Coronary artery (tissue), 2 donors: ENCODE measurements at places on chromosomes 1 and 21.

GRCh38 chr21:26743524-26743923 is 101.7 kb downstream of the ADAMTS1 start:
- DNase-seq = no peak

GRCh38 chr1:17755120-17755519 is at the start of gene ACTL8:
TSS of gene ACTL8 (plus strand) at chr1:17755333. CDS start at chr1:17823009, 67,676 bp downstream.
- DNase-seq = no peak

- no peak for DNase-seq
These were observed 2.8 kb upstream of the HAPLN2 start for GRCh38 chr1:156616463-156616862.

- no peak for DNase-seq
These were observed 59.3 kb downstream of the RNF220 start for GRCh38 chr1:44464361-44464760.

DNA sequence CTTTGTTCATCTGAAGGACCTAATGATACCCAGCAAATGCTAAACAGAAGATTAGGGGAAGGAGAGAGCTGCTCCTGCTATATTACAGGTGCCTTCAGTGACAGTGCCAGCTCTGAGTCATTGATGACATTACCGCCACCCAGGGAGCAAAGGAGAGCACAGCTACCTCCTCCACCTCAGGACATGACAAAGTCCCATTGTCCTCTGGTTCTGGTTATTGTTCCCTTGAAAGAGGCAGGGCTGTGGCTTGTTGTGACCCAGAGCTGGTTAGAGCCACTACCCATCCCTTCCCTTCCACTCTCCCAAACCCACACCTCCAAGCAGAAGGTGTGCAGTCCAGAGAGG is 363.5 kb upstream of the DUSP10 start:
- no peak for DNase-seq

- no peak for DNase-seq
These were observed 42.8 kb upstream of the PARP1 start for GRCh38 chr1:226450688-226451087.

GRCh38 chr1:79193211-79194079 is 186.9 kb upstream of the ADGRL4 start:
- DNase-seq = no peak

- DNase-seq = no peak
These were observed 71.5 kb upstream of the CXADR start for GRCh38 chr21:17441370-17441769.

GRCh38 chr1:65514041-65514440 is 93.6 kb downstream of the LEPR start:
- DNase-seq = no peak

GRCh38 chr1:106952776-106953175 is 103.7 kb upstream of the PRMT6 start:
- no peak for DNase-seq

DNA sequence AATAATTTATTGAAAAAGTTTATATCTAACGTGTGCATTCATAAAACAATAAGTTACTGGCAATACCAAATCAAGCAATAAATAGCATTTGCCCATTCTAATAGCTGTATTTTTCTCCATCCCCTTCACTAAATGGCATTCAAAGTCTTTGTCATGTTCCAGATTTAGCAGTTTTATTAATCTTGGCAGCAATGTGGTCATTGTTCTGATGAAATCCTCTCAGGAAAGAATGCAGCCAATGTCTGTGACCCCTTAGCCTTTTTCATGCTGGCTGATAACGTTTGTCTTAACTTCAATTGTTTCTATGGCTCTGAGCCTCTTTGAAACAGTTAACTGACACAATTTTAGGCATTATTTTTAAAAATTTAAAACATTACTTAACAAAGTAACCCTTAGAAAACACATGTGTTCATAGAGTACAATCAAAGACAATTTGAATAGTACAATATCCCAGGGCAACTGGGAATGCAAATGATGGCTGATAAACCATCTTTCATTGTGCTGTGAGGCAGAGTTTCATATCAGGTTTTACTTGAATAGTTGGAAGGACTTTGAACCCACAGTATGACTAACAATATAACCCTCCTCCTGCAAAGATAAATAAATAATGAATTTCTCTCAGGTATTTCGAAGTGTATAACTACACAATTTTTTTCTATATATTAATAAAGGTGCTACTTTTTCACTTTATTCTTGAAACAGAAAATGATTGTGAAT is 217.5 kb downstream of the LRRIQ3 start:
- no peak for DNase-seq

DNA sequence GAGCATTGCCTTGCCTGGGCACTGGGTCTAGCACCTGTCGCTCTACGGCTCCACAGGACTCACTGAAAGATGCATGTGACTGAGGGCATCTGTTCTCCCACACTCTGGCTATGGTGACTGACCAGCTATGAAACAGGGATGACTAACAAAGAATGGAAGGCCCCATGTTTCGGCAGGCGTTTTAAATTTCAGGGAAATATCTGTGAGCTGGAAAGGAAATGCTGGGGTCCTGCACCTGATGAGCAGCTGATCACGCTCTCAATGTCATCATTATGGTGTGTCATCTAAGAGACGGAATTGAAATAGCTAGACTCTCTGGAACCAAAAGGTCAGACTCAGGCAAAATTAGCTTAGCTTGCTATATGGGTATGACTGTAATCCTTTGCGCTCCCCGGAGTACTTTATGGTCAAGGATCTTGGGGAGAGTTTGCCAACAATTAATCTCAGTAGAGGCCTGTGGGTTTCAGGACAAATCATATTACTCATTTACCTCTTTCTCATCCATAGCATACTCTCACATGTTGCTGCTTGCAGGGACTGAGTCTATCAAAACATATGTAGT is 24.5 kb upstream of the PALMD start:
- no peak for DNase-seq

- no peak for DNase-seq
These were observed 93.5 kb upstream of the ACTL8 start for GRCh38 chr1:17661546-17662157.

- peak; percentile 84 for DNase-seq
These were observed at the start of gene TLCD4 for GRCh38 chr1:95117207-95118066. TSS of gene TLCD4 (plus strand) at chr1:95117355. CDS start at chr1:95143902, 26,547 bp downstream.

- no peak for DNase-seq
These were observed 76.1 kb upstream of the GADD45A start for GRCh38 chr1:67608661-67609576.

DNA sequence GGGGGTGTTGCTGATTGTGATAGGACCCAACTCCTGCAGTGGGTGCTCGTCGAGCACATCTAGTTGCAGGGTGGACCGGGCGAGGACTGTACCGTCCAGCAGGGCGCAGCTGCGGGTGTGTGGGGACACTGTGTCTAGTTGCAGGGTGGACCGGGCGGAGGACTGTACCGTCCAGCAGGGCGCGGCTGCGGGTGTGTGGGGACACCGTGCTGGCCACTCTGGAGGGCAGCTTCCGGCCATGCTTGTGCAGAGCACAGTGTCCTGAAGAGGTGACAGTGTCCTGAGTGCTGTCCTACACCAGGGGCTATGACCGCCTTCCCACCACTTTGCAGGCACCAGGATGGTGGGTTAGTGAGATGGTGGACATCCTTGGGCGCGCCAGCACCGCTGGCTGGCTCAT is 4.6 kb upstream of the TRPM2 start:
- no peak for DNase-seq

DNA sequence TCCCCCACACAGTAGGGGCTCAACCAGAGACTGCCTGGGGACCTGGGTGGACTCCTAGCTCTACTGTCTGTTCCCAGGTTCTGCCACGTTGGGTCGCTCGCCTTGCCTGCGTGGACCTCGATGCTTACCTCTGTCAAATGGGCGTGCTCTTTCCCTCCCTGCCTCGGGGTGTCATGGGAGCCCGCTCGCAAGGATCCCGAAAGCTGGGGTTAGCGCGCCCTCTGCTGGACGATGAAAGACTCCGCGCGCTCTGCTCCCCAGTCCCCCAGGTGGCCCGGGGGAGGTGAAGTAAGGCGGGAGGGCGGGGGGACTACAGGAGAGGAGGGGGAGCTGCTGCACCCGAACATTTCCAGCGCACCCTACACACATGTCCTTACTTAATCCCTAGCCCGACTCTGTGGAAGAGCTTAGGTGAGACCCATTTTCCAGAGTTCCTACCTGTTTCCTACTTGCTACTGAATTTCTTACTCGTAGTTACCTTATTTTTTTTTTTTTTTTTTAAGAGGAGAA is 2.3 kb upstream of the BSND start:
- DNase-seq = no peak

DNA sequence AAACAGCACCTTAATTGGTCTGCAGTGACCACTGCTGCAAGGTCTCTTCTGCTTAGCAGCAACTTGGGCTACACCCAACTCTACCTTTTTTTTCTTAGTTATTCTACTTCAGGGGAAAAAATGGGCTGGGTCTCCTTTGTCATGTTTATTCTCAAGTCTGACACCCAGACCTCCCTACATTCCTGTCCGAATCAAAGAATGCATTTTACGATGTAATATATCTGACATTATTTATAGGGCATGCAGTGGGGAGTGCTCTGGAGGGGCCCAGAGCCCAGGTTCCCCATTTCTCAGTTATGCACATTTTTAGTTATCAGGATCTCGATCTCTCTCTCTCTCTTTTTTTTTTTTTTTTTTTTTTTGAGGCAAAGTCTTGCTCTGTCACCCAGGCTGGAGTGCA is 50.5 kb downstream of the OPTC start:
- DNase-seq = no peak

DNA sequence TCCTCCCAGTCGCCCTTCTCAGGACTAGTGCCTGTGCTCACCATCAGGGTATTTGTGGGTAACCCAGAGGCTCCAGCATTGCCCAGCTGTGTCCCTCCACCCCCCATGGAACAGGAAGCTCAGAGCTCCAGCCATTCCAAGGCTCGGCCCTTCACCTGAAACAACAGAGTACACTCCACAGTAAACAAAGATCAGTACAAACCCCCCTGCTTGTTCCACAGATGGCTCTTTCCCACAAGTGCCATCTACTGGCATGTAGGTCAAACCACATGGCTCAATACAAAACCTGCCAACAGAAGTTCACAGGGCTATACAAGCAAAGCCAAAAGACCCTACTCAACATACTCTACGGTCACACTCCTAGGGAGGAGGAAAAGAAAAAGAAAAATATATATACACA is 258.7 kb downstream of the AGBL4 start:
- no peak for DNase-seq

DNA sequence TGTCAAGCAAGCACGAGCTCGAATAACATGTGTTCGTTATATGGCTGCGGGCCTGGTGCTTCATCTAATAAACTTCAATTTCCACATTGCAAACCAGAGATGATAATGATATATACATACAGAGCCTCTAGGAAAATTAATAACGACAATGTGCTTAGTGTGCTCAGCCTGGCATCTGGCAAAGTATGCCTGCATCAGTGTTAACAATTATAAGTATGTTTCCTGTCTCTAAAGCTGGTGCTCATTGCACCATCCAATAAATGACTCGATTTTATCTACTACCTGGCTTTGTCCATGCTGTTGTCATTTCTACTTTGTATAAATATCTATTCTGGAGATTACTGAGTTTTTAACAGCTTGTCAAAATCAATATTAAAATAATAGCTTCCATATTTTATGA is 1402.6 kb downstream of the MRPL39 start:
- DNase-seq = no peak

GRCh38 chr1:68197461-68197860 is 34.9 kb downstream of the WLS start:
- DNase-seq = no peak

DNA sequence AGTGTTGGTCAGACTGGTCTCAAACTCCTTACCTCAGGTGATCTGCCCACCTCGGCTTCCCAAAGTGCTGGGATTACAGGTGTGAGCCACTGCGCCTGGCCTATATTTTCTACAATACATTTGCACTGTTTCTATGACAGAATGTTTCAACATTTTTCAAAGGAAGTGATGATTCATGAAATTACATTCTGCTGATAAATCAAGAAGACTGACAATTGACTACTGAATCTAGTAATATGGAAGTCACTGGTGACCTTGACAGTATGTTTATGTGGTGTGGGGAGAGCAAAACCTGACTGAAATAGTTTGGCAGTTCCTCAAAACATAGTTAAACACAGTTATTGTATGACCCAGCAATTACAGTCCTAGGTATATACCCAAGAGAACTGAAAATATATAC is 18.1 kb downstream of the LRIF1 start:
- no peak for DNase-seq

GRCh38 chr1:235127203-235127602 is 1.4 kb downstream of the TOMM20 start:
- DNase-seq = no peak

- no peak for DNase-seq
These were observed 68.5 kb downstream of the FASLG start for GRCh38 chr1:172727275-172727857.

- DNase-seq = no peak
These were observed 42.3 kb downstream of the SASS6 start for GRCh38 chr1:100090471-100090870.

DNA sequence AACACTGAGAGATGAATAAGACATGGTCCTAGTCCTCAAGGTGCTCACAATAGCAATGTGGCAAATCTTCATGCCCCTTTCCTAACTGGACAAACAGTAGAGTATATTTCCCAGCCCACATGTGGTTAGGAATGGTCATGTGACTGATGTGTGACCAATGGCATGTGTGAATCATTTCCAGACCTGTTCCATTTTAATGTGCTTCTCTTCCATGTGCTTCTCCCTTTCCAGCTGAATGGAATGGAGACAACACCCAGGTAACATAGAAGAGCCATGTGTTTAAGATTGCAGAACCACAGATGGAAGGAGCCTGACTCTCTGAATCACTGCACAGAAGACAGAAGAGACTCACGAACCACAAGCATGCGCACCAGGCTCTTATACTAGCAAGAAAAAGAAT is 409.9 kb upstream of the NFIA start:
- DNase-seq = no peak

DNA sequence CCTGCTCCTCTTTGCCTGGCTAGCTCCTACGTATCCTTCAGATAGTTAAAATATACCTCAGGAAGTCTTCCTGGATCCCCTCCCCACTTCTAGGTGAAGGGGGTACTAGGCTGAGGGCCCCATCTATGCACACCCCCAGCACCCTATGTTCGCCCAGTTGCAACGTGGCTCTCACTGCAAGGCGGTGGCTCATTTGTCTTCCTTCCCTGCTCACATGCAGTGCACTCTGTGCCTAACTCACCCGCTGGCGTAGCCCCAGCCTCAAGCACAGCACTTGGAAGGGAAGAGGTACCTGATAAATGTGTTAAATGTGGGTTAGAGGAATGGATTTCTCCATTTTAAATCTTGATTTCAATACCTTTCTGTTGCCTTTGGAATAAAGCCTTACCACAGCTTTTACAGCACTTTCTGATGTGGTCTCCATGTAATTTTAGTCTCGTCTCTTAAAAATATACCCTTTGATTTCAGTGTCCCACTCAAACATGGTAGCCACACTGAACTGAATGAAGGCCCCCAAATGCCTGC is 39.3 kb downstream of the L1TD1 start:
- no peak for DNase-seq

DNA sequence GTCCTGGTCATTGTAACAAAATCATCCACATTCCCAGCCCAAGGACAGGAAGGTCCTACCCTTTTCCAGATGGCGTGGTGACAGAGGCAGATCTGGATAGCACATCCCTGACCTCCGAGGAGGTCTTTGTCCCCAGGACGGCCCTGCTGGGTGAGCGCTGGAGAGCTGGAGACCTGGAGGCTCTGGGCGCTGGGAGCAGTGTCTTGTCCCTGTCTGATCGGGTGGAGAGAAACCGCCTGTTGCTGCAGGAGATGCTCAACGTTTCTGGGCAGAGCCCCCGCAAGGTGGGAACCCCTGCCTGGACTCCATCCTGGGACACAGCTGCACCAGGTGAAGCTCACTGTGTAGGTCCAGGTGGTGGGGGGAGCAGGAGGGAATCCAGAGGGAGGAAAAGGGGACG is 4.1 kb downstream of the KIAA1614 start:
- no peak for DNase-seq
